Left renal pelvis (tissue), 4 donors: ENCODE measurements at places on chromosomes 1 and 21. TPM values are rescaled to one million over a fixed set of nuclear protein-coding genes. Genes with fewer than 3 reads are reported as not detected.

The PEAR1 gene
- polyA plus RNA-seq = 64.2 TPM

The FGR gene
- 1.3 TPM for polyA plus RNA-seq

The FMO2 gene
- polyA plus RNA-seq = 0.40 TPM

The HSF2BP gene
- polyA plus RNA-seq = 1.8 TPM

The RNF186 gene
- 0.12 TPM for polyA plus RNA-seq

The NBPF11 gene
- 33.9 TPM for polyA plus RNA-seq

The RAB3B gene
- polyA plus RNA-seq = 5.6 TPM

The GRHL3 gene
- 3.9 TPM for polyA plus RNA-seq

The MED8 gene
- polyA plus RNA-seq = 39.9 TPM

The OR2T29 gene
- polyA plus RNA-seq = not detected

The CATSPERE gene
- polyA plus RNA-seq = 1.6 TPM

The CD101 gene
- polyA plus RNA-seq = 2.5 TPM

The CSMD2 gene
- polyA plus RNA-seq = 0.87 TPM

The RPS8 gene
- polyA plus RNA-seq = 2,293 TPM

The NRIP1 gene
- polyA plus RNA-seq = 71.4 TPM

The MCOLN2 gene
- 1.3 TPM for polyA plus RNA-seq

The GTF2B gene
- polyA plus RNA-seq = 38.9 TPM

The RIIAD1 gene
- not detected for polyA plus RNA-seq

The IVL gene
- polyA plus RNA-seq = 0.62 TPM

The KLHDC7A gene
- polyA plus RNA-seq = 0.23 TPM

The ADAR gene
- polyA plus RNA-seq = 145 TPM

The PCNX2 gene
- polyA plus RNA-seq = 14.2 TPM

The IGSF5 gene
- polyA plus RNA-seq = 0.76 TPM

The TMEM50A gene
- polyA plus RNA-seq = 128 TPM

The ACTL8 gene
- not detected for polyA plus RNA-seq

The OR2L3 gene
- polyA plus RNA-seq = not detected

The CDCA8 gene
- 16.1 TPM for polyA plus RNA-seq

The KCNH1 gene
- 0.34 TPM for polyA plus RNA-seq

The OPTC gene
- 0.11 TPM for polyA plus RNA-seq

The INKA2 gene
- 2.5 TPM for polyA plus RNA-seq

The CEPT1 gene
- 51.2 TPM for polyA plus RNA-seq

The HES3 gene
- polyA plus RNA-seq = not detected

The TSPEAR gene
- 1.1 TPM for polyA plus RNA-seq

The CFHR5 gene
- not detected for polyA plus RNA-seq

The BCL2L15 gene
- polyA plus RNA-seq = 0.34 TPM

The FCRL5 gene
- polyA plus RNA-seq = not detected
